Fibroblast of lung (primary cell): ENCODE measurements at places on chromosomes 5 and 9. TPM values are rescaled to one million over a fixed set of nuclear protein-coding genes. Genes with fewer than 3 reads are reported as not detected.
A peak's percentile ranks its signal among the peaks of the same experiment; 100 is the strongest.

- DNase-seq = peak; percentile 2
Measured at GRCh38 chr5:120644516-120644915, 180.4 kb downstream of the PRR16 start.

DNA sequence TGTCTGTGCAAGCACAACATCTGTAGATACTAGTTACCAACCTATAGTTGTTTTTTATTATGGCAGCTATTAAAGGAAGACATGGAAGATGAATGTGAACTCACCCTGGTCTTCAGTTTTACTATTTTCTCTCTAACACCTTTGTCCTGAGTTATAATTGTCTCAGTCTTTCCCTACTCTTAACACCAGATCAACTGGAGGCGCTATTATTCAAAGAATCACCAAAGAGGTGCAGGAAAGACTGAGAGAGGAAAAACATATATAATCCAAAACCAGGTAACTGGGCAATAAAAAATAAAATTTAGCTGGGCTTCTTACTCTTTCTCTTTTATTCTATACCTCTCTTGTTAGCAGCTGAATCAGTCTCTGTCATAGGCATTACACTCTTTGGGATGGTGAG lies 134.2 kb upstream of the C6 start:
- no peak for DNase-seq

Gene SPINK6
- total RNA-seq = not detected in 2 replicates

Gene CDC20B
- under 0.01 TPM in 1 of 2 replicates, not detected in the other for total RNA-seq

Gene CCDC171
- total RNA-seq = 4.6 and 4.8 TPM in 2 replicates

- no peak for DNase-seq
Measured at GRCh38 chr5:125961150-125961549, 462.1 kb upstream of the GRAMD2B start.
